ENCODE measurements at places on chromosomes 6 and 20.

DNA sequence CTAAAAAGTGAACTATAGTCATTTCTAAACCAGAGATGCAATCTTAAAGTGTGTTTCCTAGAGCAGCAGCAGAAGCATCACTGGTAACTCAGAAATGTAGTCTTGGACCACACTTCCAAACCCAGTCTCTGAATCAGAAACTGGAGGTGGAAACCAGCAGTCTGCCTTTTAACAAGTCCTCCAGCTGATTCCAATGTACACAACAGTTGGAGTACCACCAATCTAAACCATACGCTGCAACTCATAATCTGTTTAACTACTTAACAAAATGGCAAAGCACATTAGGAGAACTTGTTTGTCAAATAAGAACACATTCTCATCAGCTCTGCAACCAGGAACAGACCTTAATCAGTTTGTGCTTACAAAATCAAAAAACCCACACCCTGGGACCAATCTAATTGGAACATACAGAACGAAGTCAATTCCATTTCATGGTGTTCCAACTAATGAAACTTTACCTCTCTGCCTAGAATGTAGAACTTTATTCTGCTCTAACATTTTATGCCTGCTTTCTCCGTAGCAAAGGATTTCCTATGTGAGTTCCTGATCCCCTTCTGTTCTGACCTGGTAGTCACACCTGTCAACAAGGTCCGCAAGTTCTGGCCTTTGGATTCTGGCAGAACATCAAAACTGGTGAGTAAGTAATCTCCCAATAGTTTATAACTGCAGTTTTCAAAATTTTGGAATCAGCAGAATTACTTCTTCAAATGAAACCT, 390.4 kb downstream of the HTR1B start:
- no peak for DNase-seq

DNA sequence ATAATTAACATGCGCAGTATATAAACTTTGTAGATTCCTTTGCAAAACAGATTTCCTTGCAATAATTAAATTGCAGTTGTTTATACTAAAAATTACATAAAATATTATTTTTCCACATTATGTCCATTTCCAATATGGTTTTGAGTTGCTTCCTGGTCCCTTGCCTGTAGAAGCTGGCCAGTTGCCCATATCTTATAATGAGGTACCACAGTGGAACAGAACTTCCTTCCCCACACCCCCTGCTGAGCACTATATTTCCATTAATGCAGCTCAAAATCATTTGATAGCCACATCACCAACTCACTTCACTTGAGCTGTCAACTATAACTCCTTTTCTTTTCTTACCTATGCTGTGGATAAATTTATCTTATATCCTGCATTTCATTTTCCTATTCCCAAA, 194.6 kb downstream of the DST start:
- DNase-seq = no peak

- DNase-seq = no peak
Observed at GRCh38 chr6:19587238-19587942, 249.8 kb upstream of the ID4 start.

DNA sequence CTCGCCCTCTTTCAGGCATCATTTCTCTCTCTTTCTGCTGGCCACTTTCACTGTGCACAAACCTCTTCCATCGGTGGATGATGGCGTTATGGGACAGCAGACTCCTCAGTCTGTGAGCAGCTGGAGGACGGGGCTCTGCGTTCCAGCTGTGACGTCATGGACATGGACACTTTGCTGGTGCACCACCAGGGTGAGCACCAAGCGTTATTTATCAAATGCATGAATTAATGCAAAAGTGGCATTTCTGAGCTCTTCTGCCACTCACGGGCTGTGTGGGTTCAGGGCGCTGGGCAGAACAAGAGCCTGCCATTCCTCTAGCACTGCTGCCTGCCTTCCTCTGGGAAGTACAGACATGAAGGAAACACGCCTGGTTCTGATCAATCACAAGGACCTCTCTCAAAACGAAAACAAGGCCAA, 82.9 kb upstream of the MPC1 start:
- DNase-seq = no peak

- no peak for DNase-seq
Observed at GRCh38 chr20:47573559-47573958, 71.9 kb downstream of the NCOA3 start.

DNA sequence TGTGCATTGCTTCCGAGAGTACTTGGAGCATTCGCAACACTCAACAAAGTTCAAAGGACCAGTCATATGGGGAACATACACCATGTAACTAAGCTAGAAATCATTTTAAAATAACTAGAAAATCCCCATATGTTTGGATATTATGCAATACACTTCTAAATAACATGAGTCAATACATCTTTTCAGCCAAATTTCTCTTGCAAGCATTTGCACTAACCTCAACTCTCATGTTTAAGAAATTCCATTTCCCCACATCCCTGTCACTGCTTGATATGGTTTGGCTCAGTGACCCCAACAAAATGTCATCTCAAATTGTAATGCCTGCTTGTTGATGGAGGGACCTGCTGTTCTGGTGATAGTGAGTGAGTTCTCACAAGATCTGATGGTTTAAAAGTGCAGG, 85.7 kb upstream of the CST7 start:
- no peak for DNase-seq

DNA sequence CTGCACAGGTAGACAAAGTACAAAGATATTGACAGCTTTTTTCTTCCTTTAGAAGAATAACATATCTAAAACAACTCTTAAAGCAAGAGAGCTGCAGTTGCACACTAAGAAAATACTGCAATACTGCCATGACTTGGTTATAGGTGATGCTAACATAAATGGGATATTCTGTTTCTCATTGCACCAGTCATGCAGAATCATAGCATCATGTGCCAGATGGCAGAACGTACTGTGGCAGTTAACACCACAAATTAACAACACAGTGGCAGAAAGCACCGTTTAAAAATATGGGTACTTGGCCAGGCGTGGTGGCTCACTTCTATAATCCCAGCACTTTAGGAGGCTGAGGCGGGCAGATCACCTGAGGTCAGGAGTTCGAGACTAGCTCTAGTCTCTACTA, 7.4 kb downstream of the ASXL1 start:
- DNase-seq = no peak

- DNase-seq = no peak
Observed at GRCh38 chr6:151870375-151870774, 62.9 kb downstream of the ESR1 start.

- DNase-seq = no peak
Observed at GRCh38 chr20:10089871-10090587, 55.2 kb downstream of the ANKEF1 start.

GRCh38 chr20:45410887-45411286, 2.8 kb downstream of the DBNDD2 start:
- no peak for DNase-seq

- no peak for DNase-seq
Observed at GRCh38 chr20:31664696-31665354, 27.1 kb downstream of the COX4I2 start.

DNA sequence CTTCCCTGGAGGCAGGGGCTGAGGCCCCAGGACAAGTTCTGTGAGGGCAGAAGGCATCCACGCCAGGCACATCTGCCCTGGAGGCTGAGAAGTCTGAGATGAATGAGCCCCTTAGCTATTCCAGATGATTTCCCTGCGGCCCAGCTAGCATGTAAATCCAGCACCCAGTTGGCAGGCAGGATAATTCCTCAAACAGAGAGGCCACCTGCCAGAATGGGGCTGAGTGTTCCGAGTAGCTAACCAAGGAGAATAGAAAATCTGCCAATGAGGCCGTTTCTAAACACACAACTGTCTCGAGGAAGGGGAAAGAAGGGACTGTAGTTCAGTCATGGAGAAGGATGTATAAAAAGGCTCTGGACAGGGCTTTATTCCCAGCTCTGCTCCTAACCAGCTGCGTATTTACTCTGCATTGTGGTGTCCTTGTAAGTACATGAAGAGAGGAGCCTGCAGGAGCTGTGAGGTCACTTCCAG, 211.4 kb upstream of the CDYL start:
- no peak for DNase-seq

DNA sequence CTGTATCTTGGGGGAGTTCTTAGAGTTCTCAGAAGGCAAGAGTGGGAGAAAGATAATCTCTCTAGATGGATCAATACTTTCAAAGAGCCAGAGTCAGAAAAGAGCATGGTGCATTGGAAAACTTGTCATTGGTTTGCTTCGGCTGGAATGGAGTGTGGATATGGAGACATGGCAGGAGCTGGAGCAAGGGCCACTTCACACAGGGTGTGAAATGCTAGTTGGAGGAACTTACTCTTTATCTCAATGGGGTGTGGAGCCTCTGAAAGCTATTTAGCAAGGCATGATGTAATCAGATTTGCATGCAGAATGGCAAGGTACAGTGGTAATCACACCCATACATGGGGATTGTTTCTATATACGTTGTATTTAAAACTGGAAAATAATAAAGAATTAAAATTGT, 31.5 kb upstream of the PAQR8 start:
- DNase-seq = no peak

DNA sequence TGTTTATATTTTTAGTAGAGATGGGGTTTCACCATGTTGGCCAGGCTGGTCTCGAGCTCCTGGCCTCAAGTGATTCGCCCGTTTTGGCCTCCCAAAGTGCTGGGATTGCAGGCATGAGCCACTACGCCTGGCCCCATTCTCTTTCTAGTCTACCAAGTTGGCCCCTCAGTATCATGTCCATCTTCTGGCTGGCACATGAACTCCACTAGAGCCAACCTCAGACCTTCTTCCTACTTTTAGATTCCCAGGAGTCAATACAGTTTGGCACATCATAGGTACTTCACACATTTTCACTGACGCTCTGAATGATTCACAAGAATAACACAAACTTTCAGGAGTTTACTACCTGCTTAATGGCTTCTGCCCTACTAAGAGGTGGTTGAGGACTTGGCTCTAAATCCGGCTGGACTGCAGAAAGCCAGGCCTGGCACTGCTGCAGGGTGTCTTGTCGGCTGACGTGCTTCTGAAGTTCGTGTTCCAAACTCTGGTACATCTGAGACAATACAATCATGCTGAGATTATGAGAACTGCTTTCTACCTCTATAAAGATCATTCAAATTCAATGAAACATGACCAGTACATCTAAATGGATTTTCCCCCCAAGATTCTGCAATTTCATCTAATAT, 293.3 kb downstream of the SYNE1 start:
- DNase-seq = no peak

DNA sequence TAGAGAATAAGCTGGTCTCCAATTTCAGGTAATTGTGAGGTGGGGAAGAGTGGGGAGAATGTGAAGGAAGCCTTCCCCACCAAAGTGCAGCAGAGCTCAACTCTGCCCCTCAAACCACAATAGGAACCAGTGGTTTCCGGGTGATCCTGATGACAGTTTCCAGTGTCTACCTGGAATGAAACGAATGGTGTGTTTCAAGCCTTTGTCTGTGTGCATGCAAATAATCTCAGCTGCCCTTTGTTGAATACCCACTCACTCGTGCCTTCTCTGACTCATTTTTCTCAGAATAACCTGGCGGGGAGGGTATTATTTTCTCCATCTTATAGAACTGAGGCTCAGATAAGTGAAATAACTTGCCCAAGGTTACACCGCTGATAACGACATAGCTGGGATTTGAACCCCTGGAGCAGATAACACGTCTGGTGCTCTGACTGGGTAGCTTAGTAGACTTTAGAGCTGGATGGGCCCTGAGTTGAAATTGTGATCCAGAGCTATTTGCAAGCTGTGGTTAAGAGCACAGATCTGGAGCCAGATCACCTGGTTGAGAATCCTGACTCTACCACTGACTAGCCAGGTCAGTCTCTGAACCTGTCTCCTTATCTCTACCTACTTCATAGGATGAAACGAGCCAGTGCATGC, 85.1 kb downstream of the EYA2 start:
- DNase-seq = no peak

DNA sequence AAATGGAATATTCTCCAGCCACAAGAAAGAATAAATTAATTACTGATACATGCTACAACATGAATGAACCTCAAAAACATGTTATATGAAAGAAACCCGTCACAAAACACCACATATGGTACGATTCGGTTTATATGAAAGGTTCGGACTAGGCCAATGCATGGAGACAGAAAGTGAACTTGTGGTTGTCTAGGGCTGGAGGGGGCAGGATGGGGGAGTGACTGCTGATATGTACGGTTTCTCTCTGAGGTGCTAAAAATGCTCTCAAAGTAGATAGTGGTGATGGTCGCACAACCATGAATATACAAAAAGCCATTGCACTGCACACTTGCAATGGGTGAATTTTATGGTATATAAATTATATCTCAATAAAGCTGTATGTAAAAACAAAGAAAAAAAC, 18.3 kb downstream of the AGPAT4 start:
- DNase-seq = no peak

DNA sequence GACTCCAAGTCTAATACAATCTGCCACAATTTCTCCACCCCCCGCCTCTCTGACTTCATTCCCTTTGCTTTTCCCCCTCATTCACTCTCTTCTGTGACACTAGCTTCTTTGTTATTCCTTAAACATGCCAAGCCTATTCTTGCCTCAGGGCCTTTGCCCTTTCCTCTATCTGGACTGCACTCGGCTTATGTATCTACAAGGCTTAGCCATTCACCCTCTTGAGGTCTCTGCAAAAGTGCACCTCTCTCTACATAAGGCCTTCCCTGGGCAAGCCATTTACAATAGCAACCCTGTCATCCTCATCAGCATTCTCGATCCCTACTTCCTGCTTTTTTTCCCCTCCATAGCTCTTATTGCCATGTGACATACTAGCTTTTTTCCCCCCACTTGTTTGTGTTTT, 168.9 kb downstream of the PDSS2 start:
- no peak for DNase-seq

- DNase-seq = no peak
Observed at GRCh38 chr6:105680131-105680530, 277.2 kb upstream of the PREP start.

DNA sequence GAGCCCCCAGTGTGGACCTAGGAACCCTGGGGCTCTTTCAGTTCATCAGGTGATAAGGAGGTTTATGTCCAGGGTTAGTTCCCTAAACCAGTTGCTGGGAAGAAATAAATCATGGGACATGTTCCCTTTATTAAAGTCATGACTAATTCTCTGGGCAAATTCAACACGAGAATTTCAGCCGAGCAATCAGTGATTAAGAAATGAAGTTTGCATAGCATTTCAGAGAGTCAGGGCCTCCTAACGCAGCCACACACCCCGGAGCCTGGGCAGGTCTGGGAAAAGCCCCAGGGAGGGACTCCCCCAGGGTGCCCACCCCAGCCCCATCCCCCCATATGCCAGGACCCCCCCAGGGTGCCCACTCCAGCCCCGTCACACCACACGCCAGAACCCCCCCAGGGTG, 20.1 kb downstream of the SLCO4A1 start:
- no peak for DNase-seq

DNA sequence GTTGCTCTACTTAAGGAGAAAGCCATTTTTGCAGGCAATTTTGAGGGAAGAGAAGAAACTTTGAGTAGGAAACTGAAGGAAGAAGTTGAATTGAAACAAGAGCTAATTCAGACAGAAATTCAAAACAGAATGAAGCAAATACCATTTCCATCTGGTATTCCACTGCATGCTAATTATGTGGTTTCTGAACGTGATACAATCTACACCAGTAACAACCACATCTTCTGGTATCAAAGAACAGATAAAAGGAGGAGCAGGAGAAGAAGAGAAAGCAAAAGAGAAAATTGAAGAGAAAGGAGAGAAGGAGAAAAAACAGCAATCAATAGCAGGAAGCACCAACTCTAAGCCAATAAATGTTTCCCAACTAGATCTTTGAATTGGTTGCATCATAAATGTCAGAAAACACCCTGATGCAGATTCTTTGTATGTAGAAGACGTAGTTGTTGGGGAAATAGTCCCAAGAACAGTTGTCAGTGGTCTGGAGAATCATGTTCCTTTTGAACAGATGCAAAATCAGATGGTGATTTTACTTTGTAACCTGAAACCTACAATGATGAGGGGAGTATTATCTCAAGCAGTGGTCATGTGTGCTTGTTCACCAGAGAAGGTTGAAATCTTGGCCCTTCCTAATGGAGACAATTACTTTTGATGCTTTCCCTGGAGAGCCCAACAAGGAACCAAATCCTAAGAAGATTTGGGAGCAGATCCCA, 132.4 kb downstream of the MACROD2 start:
- no peak for DNase-seq

Measured in activated T-cell treated with anti-CD3 and anti-CD28 coated beads, Interleukin-2, amount 50 U/mL, for 1 hour (primary cell).